ENCODE measurements at places on chromosomes 5 and 9. TPM values are rescaled to one million over a fixed set of nuclear protein-coding genes. Genes with fewer than 3 reads are reported as not detected.

The PCDHB6 gene
- 7.1 TPM for total RNA-seq

The NPR2 gene
- 20.4 TPM for total RNA-seq

The PPP3R2 gene
- total RNA-seq = 0.90 TPM

The HEMGN gene
- total RNA-seq = not detected

The SPARC gene
- 322 TPM for total RNA-seq

The C5orf58 gene
- total RNA-seq = not detected

The TAS2R1 gene
- total RNA-seq = not detected

The TRPM3 gene
- 30.4 TPM for total RNA-seq

The ADAMTSL2 gene
- 15.6 TPM for total RNA-seq
